NCI-H1105 treated with DMSO at 0.1 percent for 48 hours (cell line): ENCODE measurements at places on chromosomes 7 and 10.

GRCh38 chr7:93442478-93443224, 131.9 kb downstream of the CALCR start:
- peak; percentile 17 for DNase-seq

- no peak for DNase-seq
Measured at GRCh38 chr10:2837674-2838073, 229.7 kb upstream of the PFKP start.

DNA sequence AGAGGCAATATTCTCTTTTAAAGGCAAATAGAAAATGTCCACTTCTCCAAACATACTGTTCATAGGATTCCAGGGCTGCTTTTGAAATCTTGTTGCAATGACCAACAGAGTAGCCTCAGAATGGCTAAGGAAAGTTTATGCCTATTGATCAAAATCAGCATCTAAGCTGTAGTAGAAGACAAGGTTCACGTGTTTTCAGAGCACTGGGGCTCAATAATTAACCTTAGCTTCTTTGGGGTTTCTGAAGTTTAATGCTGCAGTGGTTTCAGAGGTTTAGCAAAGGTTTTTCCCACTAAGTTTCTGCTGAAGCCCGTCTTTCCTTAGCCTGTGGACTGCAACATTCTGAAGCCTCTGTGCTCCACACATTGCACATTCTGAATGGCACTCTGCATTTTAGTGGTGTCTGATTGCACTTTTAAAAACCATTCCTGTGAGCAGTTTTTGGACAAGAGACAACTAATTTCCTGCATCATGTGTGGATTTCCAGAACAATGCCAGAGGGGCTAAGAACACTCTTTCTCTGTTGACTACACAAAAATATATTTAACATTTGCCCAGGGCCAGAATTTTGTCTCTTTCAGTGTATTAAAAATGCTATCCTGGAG, 342.5 kb downstream of the PTEN start:
- DNase-seq, result no peak

DNA sequence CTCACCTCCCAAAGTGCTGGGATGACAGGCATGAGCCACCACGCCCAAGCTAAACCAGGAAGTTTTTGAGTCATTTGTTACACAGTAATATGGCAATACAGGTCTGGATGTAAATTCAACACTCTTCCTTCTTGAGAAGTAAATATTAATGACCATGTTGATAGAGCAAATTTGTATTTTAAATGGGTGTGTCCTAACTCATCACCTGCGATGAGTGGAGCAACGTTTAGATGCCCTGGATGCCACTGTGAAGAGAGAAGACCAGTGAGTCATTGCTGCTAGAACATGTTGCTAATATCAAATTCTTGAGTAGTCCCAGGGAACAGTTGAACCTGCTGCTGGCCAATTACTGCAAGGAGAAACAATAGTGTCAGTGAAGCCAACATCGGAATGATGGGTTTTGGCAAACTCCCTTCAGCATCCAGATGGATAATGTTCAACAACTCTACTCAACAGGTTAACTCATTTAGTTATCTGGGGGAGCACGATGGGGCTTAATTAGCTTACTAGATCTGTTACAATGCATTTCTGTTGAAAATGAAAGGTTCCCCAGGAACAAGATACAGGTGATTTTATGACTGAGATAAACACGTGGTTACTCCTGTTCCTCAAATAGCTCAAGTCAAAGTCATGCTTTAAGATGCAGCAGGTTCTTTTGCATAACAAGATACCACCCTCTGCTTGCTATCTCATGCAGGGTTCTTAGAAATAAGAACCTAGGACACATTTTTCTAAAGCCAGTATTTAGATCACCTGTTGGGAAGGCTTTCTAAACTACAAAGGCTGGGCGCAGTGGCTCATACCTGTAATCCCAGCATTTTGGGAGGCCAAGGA, 146.8 kb downstream of the CALN1 start:
- no peak for DNase-seq
